Stimulated activated CD4-positive, alpha-beta T cell treated with anti-CD3 and anti-CD28 coated beads, Interleukin-2, amount 100 ng/mL, for 24 hours (primary cell): ENCODE measurements at places on chromosomes 16 and 17.

DNA sequence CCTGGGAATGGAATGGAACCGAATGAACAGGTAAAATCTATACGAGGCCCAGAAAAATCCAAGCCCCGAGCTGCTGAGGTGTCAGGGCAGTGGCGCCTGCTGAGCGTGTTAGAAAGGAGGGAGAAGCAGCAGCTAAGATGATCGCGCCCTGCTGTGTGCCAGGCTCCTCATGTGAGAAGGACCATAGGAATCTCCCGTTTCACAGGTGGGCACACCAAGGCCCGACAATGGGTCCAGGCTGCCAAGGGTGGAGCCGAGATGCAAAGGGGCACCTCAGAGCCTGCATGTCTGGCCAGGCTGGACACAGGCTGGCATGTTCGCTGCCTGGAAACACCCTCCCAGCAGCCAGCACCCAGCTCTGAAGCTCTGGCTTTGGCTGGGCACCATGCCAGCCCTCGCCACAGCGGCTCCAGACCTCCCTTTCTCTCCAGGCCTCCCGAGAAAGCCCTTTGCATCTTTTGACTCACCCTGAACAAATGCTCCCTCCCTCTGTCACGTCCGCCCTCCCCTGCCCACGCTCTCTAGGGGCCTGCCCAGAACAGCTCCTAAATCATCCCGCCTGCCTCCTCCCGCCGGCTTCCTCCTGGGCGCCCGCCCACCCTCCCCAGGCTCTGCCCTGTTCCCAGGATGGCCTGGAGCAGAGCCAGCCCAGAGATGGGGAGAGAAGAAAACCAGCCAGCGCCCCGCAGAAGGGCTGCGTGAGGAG lies 217.8 kb upstream of the GSE1 start:
- DNase-seq, result no peak

DNA sequence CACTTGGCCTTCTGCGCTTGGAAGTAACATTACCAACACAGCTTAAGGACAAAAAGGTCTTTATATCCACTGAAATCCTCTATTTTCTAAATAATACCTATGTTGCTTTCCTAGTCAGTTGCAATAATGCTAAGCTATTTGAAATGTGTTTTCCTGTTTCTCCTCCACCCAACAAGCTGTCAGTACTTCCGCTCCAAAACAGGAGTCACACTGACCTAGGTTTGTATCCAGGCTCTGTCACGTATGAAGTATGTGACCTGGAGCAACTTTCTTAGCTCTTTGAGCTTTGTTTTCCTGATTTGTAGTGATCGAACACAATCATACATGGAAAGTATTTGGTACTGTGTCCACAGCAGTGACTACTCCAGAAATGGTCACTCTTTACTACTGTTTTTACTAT lies 24.3 kb upstream of the MYLK3 start:
- DNase-seq, result no peak

DNA sequence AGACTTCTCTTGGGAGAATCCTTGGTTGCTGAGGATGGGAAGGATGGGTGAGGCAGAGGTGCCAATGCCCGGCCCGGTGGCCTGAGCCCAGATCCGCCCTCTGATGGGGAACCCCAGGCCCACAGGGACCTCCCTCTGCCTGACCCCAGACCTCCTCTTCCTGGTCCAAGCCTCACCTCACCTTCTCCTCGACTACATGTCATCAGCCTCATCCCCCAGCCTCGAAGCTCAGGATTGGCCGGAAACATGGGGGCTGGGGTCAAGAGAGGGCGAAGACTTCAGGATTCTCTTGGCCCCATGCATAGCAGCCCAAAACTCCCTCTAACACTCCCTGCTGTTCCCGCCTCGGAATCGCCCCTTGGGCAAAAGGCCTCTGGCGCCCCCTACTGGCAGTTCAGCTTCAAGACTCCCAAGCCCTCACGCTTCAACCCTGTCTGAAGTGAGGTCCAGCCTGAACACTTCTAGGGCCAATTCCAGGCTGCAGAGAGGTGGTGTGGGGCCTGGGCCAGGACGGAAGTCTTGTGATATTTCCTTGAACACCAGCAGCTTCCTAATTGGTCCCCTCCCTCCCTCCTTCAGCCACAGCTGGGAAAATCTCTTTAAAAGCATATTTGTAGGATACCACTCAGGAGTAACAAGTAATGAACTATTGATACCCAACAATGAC lies 47.2 kb downstream of the ARHGAP27 start:
- DNase-seq, result peak; percentile 95

DNA sequence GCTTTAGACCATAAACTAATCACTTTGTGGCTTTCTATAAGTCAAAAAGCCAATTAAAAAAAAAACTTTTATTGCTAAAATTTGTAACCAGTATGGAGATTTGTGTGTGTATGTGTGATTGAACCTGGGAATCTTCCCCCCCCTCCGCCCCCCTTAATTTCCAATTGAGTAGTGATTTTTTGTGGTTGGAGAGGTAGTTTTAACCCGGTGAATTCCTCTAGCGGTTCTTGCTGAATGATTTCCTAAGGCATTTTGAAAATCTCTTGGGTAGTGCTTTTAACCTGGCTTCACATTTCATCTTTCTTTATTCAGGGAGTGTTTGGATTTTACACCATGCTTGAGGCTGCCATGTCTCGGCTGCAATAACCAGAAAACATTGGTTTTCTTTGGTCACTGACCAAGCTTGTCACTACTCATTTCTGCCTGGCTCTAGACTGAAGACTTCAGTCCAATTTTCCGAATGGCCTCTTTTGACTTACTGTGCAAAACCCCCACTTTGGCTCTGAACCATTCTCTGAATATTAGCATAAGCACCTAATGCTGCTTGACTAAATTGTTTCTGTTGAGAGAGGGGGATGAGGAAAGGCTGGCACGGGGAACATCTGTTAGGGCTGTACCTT lies 35.6 kb downstream of the PRKCA start:
- DNase-seq, result no peak

GRCh38 chr17:9905902-9906301 lies 831 bp upstream of the RCVRN start:
- no peak for DNase-seq
